ENCODE measurements at places on chromosomes 2 and 18. TPM values are rescaled to one million over a fixed set of nuclear protein-coding genes. Genes with fewer than 3 reads are reported as not detected.

FARP2 gene
- polyA plus RNA-seq: 47.4 TPM

TWIST2 gene
- 5.0 TPM for polyA plus RNA-seq

BUB1 gene
- polyA plus RNA-seq: 32.9 TPM

CCDC138 gene
- polyA plus RNA-seq: 18.9 TPM

SLC16A14 gene
- polyA plus RNA-seq: 13.0 TPM

PHOSPHO2 gene
- polyA plus RNA-seq: 17.9 TPM

AOX1 gene
- 5.4 TPM for polyA plus RNA-seq

CCDC88A gene
- 107 TPM for polyA plus RNA-seq

PROM2 gene
- 12.6 TPM for polyA plus RNA-seq

LRATD1 gene
- 16.3 TPM for polyA plus RNA-seq

TBR1 gene
- not detected for polyA plus RNA-seq

TUBA4B gene
- 4.2 TPM for polyA plus RNA-seq

NCK2 gene
- polyA plus RNA-seq: 71.9 TPM

TANC1 gene
- 76.6 TPM for polyA plus RNA-seq

RELCH gene
- 34.1 TPM for polyA plus RNA-seq

RAX gene
- polyA plus RNA-seq: not detected

SIX3 gene
- not detected for polyA plus RNA-seq

L3MBTL4 gene
- polyA plus RNA-seq: 5.7 TPM

IHH gene
- 3.7 TPM for polyA plus RNA-seq

ANKRD30BL gene
- 0.34 TPM for polyA plus RNA-seq

ASXL3 gene
- polyA plus RNA-seq: 12.9 TPM

DOK6 gene
- polyA plus RNA-seq: 19.1 TPM

IL36RN gene
- 0.10 TPM for polyA plus RNA-seq

C2orf92 gene
- 17.7 TPM for polyA plus RNA-seq

MAP2 gene
- 9.1 TPM for polyA plus RNA-seq

COLEC12 gene
- polyA plus RNA-seq: 110 TPM

TLX2 gene
- polyA plus RNA-seq: not detected

EN1 gene
- polyA plus RNA-seq: not detected

HAT1 gene
- 69.2 TPM for polyA plus RNA-seq

PFN4 gene
- 2.6 TPM for polyA plus RNA-seq

LOXHD1 gene
- polyA plus RNA-seq: 1.4 TPM

TMEFF2 gene
- polyA plus RNA-seq: 0.34 TPM

REG3A gene
- polyA plus RNA-seq: not detected

CPO gene
- not detected for polyA plus RNA-seq

ACOXL gene
- polyA plus RNA-seq: 5.0 TPM

CENPA gene
- polyA plus RNA-seq: 14.5 TPM

KCNIP3 gene
- 12.6 TPM for polyA plus RNA-seq

RESP18 gene
- not detected for polyA plus RNA-seq

ALPG gene
- not detected for polyA plus RNA-seq

DQX1 gene
- 0.47 TPM for polyA plus RNA-seq

REG1B gene
- not detected for polyA plus RNA-seq

ADAM23 gene
- 4.0 TPM for polyA plus RNA-seq

CRYGD gene
- not detected for polyA plus RNA-seq

SLC5A7 gene
- polyA plus RNA-seq: 0.05 TPM

IL1B gene
- 2.0 TPM for polyA plus RNA-seq

HTRA2 gene
- polyA plus RNA-seq: 36.1 TPM

SCN7A gene
- polyA plus RNA-seq: 112 TPM

MYO3B gene
- 3.2 TPM for polyA plus RNA-seq

RNF152 gene
- 16.2 TPM for polyA plus RNA-seq

ZNF512 gene
- polyA plus RNA-seq: 78.8 TPM

CDH19 gene
- polyA plus RNA-seq: 0.14 TPM

DNAH6 gene
- polyA plus RNA-seq: 4.3 TPM

SERPINB4 gene
- polyA plus RNA-seq: not detected

KLF7 gene
- polyA plus RNA-seq: 16.9 TPM

SH2D6 gene
- polyA plus RNA-seq: 0.42 TPM

GKN2 gene
- polyA plus RNA-seq: 2.9 TPM
